ENCODE measurements at places on chromosomes 11 and 22. TPM values are rescaled to one million over a fixed set of nuclear protein-coding genes. Genes with fewer than 3 reads are reported as not detected.

The PHOX2A gene
- total RNA-seq = not detected

The OR51I1 gene
- not detected for total RNA-seq

The SLC22A8 gene
- total RNA-seq = not detected

The CARD18 gene
- not detected for total RNA-seq

The LIF gene
- 10.6 TPM for total RNA-seq

The GLB1L2 gene
- 0.15 TPM for total RNA-seq

The SYT9 gene
- not detected for total RNA-seq

The TNNT3 gene
- total RNA-seq = not detected

The SLC22A12 gene
- not detected for total RNA-seq

The SLC25A18 gene
- total RNA-seq = not detected

The VWA5A gene
- total RNA-seq = 30.8 TPM

Measured in smooth muscle cell of trachea (primary cell).